ENCODE measurements at places on chromosomes 2 and 18. TPM values are rescaled to one million over a fixed set of nuclear protein-coding genes. Genes with fewer than 3 reads are reported as not detected.

The LYG1 gene
- 0.44 TPM for total RNA-seq

The SH3RF3 gene
- 11.6 TPM for total RNA-seq

The PAX8 gene
- 2.9 TPM for total RNA-seq

The KCNF1 gene
- total RNA-seq: not detected

The IL36B gene
- total RNA-seq: not detected

The COL5A2 gene
- total RNA-seq: 421 TPM

The CRACDL gene
- not detected for total RNA-seq

The INPP5D gene
- total RNA-seq: 0.14 TPM

The RRM2 gene
- total RNA-seq: 2.0 TPM

The CASP10 gene
- 5.5 TPM for total RNA-seq

The COL4A4 gene
- 0.14 TPM for total RNA-seq

The MERTK gene
- 0.44 TPM for total RNA-seq

The RTP5 gene
- not detected for total RNA-seq

The SLC9A4 gene
- total RNA-seq: not detected

The SLC25A12 gene
- 10.5 TPM for total RNA-seq

The SPC25 gene
- total RNA-seq: 7.6 TPM

The TNFAIP6 gene
- 44.2 TPM for total RNA-seq

The SERPINB4 gene
- 0.14 TPM for total RNA-seq

The ACP1 gene
- total RNA-seq: 101 TPM

The CAMKMT gene
- total RNA-seq: 7.0 TPM

The SPDYA gene
- 0.66 TPM for total RNA-seq

The PROC gene
- total RNA-seq: 0.14 TPM

The IL36RN gene
- total RNA-seq: under 0.01 TPM

The C2orf92 gene
- 2.4 TPM for total RNA-seq

The CDH20 gene
- not detected for total RNA-seq

The DPYSL5 gene
- not detected for total RNA-seq

The FAM136A gene
- total RNA-seq: 18.2 TPM

The CPO gene
- not detected for total RNA-seq

The RSAD2 gene
- 0.43 TPM for total RNA-seq

The PARD3B gene
- 26.0 TPM for total RNA-seq

The NGEF gene
- 0.57 TPM for total RNA-seq

The LTBP1 gene
- total RNA-seq: 265 TPM

The FAM237A gene
- total RNA-seq: not detected

The TOGARAM2 gene
- under 0.01 TPM for total RNA-seq

The CYTIP gene
- total RNA-seq: not detected

The LYPD6 gene
- total RNA-seq: 12.0 TPM

The CD28 gene
- total RNA-seq: not detected

The FBXO48 gene
- 0.44 TPM for total RNA-seq

The HOXD12 gene
- total RNA-seq: 0.22 TPM

The HYCC2 gene
- total RNA-seq: 13.0 TPM

The DTNA gene
- total RNA-seq: 8.0 TPM

The SCLY gene
- total RNA-seq: 11.4 TPM

The SIX3 gene
- not detected for total RNA-seq

The NCKAP5 gene
- 21.6 TPM for total RNA-seq

The PDCD1 gene
- not detected for total RNA-seq

The KCNG3 gene
- not detected for total RNA-seq

The DNAJC5G gene
- not detected for total RNA-seq

The LYG2 gene
- total RNA-seq: not detected

The STAT4 gene
- 1.1 TPM for total RNA-seq

The AGFG1 gene
- 98.6 TPM for total RNA-seq

The SSB gene
- total RNA-seq: 73.0 TPM

The OSR1 gene
- total RNA-seq: 6.6 TPM

The IL37 gene
- not detected for total RNA-seq

The RAX gene
- not detected for total RNA-seq

The DBI gene
- total RNA-seq: 47.5 TPM
